Heart right ventricle (tissue), 16 donors: ENCODE measurements at places on chromosomes 13 and 19.

DNA sequence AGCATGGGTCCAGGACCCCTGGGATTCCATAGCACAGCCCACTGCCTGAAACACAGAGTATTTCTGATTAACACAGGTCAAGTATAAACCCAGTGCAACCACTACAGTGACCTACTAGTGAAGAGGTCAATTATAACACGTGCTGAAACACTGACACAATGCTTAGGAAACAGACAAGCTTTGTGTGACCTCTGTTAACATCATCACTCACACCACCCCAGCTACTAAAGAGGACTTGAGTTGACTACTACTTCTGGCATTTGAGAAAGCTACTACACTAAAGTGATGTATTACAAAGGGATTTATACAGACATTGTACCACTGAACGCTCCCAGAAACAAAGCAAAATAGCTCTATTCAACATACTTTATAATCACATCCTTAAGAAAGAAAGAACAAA is 1935.9 kb upstream of the PCDH20 start:
- no peak for DNase-seq

- no peak for DNase-seq
These were observed 688.6 kb upstream of the SLC10A2 start for GRCh38 chr13:103754783-103755182.

- DNase-seq = no peak
These were observed 498.9 kb upstream of the SLITRK5 start for GRCh38 chr13:87172166-87172835.

DNA sequence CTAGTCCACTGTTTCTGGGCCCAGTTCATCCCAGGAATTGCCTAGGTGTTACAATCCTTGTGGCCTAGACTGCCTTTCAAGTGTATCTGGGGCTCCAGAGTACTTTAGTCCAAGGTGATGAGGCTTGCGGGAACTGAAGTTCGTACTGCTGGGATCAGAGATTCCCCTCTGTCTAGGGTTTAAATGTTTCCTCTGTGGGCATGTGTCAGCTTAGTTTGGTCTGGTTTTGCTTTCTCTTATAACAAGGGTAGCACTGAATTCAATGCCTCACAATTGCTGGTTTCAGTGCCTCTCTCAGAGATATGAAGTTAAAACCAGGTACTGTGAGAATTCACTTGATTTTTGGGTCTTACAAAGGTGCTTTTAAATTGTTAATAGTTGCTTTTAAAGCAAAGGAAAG is 30.8 kb downstream of the RGCC start:
- no peak for DNase-seq

DNA sequence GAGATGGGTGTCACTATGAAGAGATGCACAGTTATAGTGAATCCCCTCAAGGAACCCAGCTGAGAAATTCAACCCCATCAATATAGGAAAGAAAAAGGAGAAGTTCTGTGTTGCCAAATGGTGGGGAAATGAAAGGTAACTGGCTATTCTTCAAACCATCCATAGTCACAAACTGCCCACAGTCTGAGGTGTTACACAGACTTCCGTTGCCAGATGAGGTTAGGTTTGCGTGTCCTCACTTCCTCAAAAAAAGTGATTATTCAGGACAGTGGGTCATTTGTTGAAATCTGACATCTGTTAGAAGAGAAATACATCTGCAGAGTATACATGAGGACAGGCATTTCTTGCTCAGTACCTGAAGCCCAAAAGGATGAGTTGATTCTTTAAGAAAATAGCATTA is 9.0 kb downstream of the SIGLEC5 start:
- DNase-seq = no peak

DNA sequence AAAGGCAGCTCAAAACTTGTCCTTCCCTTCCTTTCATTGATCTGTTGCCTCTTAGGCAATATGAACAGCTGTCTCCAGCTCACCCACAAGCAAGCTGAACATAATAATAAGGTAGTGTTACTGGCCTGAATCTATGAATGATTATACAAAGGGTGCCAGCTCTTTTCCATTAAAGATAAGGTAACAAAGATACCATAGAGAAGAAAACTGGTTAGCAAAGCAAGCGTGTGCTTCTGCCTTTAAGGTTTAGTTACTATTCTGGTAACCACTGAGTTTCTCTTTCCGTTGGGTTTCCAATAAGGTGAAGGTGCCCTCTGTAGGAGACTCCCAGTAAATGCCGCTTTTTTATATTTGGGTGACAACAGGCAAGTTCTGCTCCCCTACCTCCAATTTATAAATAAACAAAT is 12.1 kb upstream of the DACH1 start:
- DNase-seq = no peak

DNA sequence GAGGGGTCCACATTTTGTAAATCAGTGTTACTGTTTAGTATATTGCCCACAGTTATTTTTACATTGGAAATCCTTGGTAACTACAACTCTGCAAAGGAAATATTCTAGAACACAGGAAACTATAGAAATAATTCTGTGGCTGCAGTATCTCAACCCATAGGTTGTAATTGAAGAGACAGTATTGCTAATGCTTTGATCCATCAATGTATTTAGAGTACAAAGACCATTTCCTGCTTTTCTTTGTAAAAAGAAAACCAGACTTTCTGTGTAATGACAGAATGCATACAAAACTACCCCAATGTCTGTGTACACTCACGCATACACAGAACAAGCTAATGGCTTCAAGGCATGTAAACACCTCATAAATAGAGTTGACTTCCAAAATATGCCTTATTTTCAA is 622.1 kb upstream of the ARGLU1 start:
- DNase-seq = no peak

- no peak for DNase-seq
These were observed 12.4 kb downstream of the ZIC2 start for GRCh38 chr13:99993660-99994637.

DNA sequence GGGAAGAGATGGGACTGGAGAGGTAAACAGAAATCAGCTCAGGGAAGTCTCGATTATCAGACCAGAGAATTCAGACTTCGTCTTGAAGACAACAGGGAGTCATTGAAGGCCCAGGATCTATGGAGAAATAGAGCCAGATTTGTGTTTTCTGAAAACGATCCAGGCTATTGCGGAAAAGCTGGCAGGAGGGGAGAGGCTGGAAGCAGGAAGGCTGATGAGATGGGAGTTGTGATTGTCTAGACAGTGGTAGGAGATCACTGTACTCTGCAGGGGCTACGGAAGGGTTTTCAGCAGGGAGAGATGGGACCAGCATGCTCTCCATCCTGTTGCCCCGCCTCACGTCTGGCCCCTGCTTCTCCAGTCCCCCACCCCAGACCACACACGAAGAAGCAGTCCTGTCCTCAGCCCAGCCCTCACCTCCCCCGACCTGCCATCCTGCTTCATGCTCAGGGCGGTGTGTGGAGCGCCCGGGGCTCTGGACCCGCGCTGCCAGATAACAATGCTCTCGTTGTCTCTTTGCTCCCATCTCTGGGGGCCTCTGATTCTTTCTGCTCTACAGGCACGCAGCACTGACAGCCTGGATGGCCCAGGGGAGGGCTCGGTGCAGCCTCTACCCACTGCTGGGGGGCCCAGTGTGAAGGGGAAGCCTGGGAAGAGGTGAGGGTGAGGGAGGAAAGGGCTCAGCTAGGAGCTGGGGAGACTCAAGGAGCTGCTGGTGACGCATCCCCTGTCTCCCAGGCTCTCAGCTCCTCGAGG is 1.9 kb downstream of the ARHGAP33 start:
- DNase-seq = no peak

DNA sequence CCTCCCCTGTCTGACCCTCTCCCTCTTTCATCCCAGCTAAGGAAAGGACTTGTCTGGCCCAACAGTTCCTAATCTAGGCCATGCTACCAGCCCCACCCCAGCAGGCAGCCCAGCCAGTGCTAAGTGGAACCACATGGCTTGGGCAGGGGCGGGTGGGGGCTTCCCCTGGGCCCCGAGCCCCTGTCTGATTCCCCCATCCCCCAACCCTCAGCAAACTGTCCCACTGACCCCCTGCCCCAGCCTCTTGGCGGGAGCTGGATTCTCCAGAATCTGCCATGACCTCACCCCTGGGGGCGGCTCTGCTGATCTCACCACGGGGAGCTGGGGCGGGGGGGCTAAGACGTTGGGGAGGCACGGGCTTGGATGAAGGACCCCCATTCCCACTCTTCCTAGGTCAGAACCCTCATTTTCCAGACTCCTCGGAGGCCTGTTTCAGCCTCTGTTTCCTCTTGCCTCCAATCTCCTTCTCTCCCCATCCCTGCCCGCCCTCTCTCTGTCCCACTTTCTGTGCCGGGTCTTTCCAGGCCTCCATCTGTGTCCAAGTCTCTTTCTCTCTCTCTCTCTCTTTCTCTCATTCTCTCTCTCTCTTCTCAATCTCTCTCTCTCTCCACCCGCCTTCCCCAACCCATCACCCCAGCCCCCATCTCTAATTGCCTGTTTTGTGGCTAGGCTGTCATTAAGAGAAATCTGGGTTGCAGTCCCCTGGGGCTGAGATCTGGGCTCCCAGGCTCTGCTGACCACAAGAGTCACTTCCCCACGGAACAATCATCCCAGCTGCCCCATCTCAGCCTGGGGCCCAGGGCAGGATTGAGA is 2.7 kb downstream of the COL5A3 start:
- peak; percentile 69 for DNase-seq

DNA sequence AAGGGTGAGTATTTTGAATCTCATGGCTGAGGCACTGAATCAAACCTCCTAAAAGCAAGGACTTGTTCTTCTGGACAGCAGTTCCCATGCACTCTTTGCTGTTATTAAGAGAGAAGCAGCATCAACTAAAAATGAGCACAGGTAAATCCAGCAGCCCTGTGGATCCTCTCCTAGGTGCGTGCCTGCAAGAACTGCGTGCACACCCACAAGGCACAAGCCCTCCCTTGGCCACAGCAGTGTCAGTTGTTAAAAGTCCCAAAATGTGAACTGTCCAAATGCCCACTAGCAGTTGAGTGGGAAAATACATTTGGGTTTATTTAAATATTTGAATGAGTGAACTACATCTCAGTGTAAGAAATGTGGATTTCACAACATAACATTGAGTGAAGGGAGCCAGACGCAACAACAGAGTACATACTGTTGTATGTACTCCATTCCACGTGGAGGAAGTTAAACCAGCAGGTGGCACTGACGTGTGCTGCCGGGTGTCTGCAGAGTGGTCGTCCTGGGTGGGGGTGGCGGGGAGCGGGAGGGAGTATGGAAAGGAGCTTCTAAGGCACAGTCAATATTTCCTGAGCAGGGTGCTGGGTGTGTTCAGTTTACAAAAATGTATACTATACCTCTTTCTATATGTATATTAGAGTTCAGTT is 266.4 kb downstream of the NALCN start:
- no peak for DNase-seq

GRCh38 chr19:58317476-58318072 is 9.2 kb upstream of the ZSCAN22 start:
- DNase-seq = no peak

DNA sequence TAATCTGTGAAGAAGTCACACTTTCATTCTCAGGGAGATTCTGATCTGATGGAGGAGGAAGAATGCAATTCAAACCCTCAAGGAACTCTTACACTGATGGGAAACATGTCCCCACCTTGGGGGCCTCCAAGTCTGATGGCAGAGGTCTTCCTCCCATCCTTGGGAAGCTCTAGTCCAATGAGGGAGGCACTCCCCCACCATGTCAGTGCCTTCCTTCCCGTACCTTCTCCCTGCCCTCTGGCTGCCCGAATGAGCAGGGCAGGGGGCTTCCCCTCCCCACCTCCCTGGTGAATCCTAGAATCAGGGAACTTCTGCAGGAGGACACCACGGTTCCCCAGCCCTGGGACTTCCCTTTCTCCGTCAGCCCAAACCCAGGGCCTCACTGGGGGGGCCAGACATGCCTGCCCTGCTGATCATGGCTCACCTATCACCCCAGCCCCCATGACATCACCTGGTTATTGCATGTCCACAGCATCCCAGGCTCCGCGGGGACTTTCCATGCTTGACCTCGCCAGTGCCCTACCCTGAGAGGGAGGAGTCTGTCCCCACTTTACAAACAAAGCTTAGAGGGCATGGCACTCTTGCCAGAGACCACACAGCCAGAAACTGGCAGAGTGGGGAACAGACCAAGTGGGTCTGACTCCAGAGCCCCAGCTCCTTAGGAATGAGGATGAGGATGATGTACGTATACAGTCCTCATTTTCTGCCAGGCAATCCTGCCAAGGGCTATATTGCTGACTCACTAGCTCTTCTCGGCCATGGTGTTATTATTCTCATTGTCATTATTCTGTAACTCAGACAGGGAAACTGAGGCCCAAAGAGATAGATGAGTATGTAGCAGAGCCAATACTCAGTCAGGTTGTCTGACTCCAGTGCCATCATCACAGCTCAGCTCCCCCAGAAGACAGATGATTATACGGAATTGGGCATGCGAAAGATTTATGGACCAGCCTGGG is 9.6 kb upstream of the BCL3 start:
- DNase-seq = no peak

- DNase-seq = no peak
These were observed 1273.3 kb upstream of the ATXN8OS start for GRCh38 chr13:68834375-68834774.

GRCh38 chr13:74796157-74796556 is 662.0 kb upstream of the KLF12 start:
- DNase-seq = no peak

DNA sequence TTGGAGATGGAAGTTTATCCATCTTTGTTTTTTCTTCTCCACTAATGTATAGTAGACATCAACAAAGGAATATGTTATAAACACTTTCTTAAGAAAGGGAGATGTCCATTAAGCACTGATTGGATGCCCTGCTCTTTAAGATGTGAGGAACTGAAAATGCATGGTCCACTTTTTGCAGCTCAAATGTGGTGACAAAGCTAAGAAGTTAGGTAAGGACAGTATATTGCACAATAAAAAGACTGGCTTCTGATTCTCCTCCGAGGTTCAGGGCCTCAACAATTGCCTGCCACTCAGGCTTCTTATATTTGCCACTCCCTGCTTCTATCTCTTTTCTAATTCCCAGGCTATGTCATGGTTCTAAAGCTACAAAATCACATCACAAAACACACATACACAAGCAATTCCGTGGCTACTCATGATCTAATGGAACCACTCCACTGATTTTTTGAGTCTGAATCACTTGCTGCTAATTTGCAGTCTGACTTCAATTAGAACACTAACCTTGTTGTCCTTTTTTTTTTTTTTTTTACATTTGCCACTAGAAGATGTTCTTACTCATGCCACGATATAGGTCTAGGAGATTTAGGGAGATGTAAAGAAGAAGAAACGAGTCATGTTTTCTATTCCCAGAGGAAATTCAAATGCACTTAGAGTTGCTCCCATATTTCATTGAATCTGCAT is 29.6 kb upstream of the TNFSF11 start:
- no peak for DNase-seq

- no peak for DNase-seq
These were observed 3.0 kb downstream of the DZIP1 start for GRCh38 chr13:95641291-95642027.
